ENCODE measurements at places on chromosomes 11 and 22.

DNA sequence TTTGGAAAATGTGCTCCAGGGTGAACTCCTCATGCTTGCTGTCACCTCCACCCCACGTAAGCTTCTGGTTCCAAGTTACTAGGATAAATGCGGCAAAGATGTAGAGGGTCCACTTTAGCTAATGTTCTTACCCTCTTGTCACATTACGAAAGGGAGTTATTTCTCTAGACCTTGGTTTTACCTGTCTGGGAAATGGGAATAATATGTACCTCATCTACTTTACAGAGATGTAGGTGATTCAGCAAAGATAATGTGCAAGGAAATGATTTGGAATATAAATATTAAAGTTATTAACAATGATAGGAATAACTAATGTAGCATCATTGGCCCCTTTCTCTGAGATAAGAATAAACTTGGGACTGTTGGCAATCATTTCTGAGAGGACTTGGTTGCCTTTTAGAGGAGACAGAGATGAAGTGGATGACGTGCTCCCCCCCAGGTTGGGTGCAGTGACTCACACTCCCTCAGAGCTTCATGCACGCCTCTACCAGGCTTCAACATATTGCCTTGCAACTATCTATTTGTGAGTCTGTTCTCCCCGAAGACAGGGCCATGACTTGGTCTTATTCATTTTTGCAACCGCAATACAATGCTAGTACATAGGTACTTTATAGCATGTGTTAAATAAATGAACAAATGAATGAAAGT lies 97.1 kb downstream of the ME3 start:
- no peak for DNase-seq

DNA sequence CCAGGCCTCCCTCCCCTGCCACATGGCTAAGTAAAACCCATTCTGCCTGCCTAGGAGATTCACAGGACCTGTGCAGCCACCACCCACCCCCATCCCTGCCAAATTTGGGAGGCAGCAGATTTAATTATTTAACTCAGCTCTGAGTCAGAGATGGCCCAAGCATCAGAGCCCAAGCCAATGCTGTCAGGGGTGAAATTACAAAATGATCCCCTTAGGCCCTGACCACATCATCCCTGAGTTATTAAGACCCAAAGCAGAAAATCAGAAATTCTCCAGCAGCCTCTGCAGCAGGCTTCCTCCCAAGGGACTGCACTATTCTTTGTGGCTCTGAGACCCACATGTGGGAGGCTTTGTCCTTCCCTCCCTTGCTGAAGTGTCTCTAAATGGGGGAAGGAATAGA lies 52.8 kb upstream of the RRAS2 start:
- DNase-seq = no peak

DNA sequence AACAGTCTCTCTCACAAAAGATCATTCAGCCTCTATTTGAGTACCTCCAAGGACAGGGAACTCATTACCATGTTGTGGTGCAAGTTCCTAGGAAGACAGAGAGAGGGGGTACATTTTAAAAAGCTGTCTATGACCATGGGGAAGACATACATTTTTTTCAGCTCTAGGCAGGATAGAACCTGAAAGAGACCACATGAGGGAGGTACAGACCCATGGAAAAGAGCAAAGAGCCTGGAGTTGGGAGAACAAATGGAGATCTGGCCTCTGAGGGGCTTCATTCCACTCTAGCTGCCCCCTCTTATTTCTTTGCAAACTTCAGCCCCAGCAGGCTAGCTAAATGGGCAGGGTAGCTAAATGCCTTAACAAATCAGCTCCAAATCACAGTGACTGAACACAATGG lies 36.3 kb downstream of the KCNC1 start:
- DNase-seq = no peak

- DNase-seq = no peak
Observed at GRCh38 chr22:18012531-18012930, 11.8 kb downstream of the MICAL3 start.

DNA sequence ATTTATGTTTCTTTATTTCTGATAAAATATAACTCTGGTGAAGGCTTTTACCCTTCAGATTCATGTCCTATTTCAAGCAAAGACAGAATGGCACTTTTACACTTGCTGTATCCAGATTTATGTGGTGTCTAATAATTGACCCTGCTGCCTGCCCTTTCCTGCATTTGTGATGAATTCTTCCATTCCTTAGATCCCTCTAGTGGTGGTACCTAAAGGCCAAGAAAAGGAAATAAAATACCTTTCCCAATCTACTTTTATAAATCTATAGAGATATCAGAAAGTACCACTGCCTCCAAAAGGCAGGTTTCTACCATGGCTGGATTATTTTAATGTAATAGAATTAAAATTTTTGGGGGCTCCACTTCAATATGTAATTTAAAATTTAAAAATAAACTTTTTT lies 34.2 kb downstream of the CCDC81 start:
- DNase-seq = no peak

GRCh38 chr11:105155679-105156078 lies 16.1 kb upstream of the CARD18 start:
- no peak for DNase-seq

GRCh38 chr11:69890476-69890875 lies 71.3 kb upstream of the FGF3 start:
- DNase-seq = no peak

GRCh38 chr11:12417691-12418611 lies 40.6 kb downstream of the PARVA start:
- DNase-seq = no peak

DNA sequence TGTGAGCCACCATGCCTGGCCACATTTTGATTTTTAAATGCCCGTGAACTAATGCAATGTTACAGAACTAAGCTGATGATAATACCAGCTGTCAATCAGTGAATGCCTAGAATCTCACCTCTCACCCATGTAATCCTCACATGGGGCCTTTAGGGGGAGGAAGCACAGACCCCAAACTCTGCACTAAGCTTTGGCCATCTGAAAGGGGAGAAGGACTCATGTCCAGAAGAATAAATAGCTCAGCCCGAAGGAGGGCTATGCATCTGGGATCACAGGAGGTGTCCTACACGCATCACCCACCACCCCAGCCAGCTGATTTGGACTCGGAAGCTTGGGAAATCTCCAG lies 36.0 kb upstream of the YPEL1 start:
- DNase-seq = no peak

- DNase-seq = no peak
Observed at GRCh38 chr11:126491092-126491491, 135.6 kb downstream of the ST3GAL4 start.

GRCh38 chr22:36763576-36763975 lies 12.3 kb downstream of the IFT27 start:
- DNase-seq = no peak

DNA sequence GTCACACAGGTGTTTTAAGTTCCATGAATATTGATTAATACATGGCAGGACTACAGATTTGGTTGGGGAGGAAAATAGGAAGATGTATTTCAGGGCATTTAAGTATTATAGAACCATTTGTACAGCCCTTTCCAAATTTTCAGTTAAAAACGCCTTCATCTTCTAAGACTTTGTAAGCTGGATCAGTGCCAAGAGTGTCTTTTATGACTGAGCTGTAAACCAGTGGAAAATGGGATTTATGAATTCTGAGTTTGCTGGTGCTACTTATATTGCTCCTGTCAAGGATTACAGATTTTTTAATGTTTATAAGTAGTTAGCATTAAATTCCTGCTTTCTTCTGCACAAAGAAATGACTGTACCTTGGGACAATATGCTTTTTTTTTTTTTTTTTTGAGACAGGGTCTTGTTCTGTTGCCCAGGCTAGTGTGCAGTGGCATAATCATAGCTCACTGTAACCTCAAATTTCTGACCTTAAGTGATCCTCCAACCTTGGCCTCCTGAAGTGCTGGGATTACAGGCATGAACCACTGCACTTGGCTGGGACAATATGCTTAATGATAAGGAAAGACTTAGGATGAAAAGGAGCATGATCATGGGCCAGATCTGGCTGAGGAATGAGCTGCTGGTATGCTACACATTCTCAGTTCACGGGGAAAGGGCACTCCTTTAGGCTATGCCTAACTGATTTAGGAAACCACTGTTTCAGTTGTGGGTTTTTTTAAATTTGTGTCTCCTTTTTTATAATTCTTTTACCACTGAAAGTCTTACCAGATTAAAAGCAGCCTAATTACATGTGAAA lies 113.6 kb upstream of the MTNR1B start:
- DNase-seq = no peak

DNA sequence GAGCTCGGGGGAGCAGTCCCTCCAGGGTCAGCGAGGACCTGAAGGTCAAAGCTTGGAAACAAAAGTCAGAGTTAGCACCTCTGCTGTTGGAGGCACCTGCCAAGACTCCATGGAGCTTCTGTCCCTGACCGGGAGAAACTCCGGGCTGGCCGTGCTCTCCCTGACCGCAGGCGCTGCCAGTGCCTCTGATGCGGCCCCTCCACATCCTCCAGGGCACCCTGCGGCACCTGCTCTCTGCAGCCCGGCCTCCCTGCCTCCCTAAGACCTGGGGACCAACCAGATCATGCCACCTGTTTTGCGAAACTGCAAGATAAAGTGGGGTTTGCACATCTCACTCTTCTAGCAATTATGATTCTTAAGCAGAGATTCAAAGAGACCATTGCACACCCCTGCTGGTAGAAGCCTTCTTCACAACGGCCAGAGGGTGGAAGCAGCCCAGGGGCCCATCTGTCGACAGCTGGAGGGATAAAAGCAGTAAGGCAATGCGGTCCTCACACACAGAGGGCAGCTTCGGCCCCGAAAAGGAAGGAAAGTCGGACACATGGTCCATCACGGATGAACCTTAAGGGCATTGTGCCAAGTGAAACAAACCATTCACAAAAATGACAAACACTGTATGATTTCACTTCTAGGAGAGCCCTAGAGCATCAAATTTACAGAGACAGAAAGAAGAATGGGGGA lies 477.1 kb downstream of the BRD1 start:
- no peak for DNase-seq

GRCh38 chr22:31126869-31127175 lies 4.1 kb downstream of the INPP5J start:
- DNase-seq = no peak

GRCh38 chr11:109421981-109422869 lies at the start of gene C11orf87:
C11orf87 (plus strand) TSS chr11:109422190; CDS start chr11:109423634, 1,444 bp downstream.
- DNase-seq = no peak

GRCh38 chr11:33514079-33514925 lies 186.3 kb downstream of the C11orf91 start:
- DNase-seq = no peak

- no peak for DNase-seq
Observed at GRCh38 chr11:46390331-46391171, 1.0 kb downstream of the CHRM4 start.

DNA sequence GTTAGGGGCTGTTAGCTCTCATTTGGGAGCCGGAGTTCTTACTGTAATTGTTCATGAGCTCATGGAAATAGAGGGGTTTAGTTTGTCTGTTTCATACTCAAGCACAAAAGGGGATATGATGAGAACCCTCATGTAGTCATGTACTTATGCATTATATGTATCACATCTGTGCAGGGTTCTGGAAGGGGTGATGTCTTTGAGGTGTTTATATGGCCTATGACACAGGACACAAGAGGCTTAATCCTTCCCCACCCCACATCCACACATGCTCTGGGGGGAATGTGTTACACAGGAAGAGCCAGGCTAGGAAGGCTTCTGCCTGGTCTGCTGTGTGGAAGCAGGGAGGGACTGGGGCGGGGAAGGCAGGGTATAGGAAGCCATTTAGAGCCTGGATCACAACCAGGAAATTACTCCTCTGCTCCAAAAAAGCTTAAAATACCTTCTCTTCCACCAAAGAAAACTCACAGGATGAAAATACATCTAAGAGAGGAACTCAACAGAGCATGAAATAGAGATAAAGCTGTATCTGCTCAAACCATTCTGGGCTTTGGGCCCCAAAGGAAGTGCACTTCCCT lies 316.1 kb downstream of the TMEM135 start:
- no peak for DNase-seq

DNA sequence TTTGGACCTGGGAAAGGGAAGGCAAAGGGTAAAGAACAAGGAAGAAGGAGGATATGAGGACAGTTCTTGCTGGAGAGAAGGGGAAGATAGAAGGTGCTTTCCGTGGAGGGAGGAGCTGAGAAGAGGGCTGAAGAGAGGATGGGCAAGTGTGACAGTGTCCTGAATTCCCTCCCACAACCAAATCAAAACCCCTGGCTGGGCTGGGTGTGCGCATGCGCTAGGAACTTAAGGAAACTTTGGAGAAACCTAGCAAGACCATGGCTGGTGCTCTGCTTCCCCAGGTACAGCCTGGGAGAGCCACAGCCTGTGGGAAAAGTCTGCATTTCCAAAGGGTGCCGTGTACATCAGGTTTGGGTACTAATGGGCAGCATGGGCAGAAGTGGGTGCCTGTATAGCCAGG lies 29.0 kb upstream of the FJX1 start:
- no peak for DNase-seq

- DNase-seq = no peak
Observed at GRCh38 chr11:43360361-43361032, 1.8 kb downstream of the TTC17 start.

GRCh38 chr11:31865606-31866300 lies 54.6 kb upstream of the PAX6 start:
- DNase-seq = no peak

- DNase-seq = no peak
Observed at GRCh38 chr11:3011891-3012885, 20.1 kb upstream of the NAP1L4 start.

DNA sequence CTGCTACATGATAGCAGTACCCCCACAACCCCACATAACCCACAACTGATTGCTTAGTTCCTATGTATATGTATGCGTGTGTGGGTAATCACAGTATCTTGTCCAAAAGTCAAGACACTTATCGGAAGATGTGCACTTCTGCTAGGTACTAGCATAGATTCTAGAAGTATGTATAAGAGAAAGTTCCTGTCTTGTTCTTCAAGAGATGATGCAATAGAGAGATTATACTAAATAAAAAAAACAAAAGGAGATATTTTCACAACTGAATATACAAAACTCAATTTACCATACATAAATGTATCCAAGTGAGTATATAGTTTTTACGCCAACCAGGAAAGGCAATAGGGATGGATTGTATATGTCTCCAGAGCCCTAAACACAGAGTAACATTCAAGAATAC lies 112.0 kb downstream of the FCHSD2 start:
- DNase-seq = no peak

DNA sequence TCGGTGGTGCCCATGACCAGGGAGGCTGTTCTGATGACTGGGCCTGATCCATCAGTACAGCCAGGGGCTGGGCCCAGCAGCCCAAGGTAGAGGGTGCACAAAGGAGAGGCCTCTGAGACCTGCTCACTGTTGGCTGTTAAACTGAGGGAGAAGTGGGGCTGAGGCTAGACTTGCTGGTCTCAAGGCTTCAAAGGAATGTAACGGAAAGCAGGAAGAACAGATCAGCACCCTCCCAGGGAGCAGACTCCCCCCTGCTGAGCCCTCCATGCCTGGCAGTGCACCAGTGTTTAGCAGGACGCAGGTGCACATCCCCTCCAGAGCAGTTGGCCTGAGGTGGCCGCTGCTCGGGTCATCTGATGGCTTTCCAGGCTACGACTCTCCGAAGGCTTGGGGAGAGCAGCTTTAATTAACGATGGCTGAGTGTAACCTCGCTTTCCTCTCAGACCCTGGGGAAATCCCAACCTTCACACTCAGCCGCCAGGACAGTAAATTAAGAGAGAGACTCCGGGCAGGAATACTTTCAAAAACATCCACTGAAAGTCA lies 255.7 kb upstream of the NARS2 start:
- DNase-seq = no peak
